ENCODE measurements at places on chromosomes 3 and 15.

GRCh38 chr3:152100491-152101132 lies 168.1 kb upstream of the MBNL1 start:
- no peak for DNase-seq

GRCh38 chr3:112739252-112739965 lies 98.5 kb upstream of the CCDC80 start:
- DNase-seq = no peak

DNA sequence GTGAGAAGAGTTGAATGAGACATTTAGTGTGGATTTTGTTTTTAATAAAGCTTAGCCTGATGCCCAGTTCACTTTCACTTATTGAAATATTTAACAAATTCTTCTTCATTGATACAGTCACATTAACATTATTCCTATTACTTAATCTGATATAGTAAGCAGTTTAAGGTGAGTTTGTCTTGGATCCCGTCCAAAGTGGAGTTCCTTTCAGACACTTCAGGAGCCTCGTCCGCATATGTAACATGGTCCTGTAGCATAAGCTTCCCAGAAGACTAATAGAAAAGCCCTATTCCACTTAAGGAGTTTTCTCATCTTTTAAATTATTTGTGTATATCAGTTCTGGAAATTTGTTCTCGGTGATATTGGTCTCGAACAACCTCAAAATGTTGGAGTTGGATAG lies 39.7 kb upstream of the MLF1 start:
- no peak for DNase-seq

DNA sequence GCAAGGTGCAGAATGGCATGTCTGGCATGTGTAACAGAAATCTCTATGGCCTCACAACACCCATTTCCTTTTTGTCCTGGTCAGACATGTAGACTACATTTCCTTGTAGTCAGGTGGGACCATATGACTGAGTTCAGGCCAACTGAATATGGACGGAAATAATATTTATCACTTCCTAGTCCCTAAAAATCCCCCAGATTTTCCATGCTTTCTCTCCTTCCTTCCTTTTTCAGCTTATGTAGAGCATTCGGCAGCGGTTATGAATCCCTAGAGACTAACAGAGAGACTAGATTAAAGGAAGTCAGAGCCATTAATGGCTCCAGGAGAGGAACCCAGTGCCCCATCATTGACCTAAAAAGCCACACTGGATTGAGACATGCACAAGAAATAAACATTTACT lies 35.8 kb downstream of the SLC9A9 start:
- DNase-seq = peak; percentile 34

- DNase-seq = no peak
Observed at GRCh38 chr3:71562938-71563337, 20.6 kb downstream of the FOXP1 start.

GRCh38 chr15:71226536-71227455 lies 111.5 kb downstream of the THSD4 start:
- no peak for DNase-seq

DNA sequence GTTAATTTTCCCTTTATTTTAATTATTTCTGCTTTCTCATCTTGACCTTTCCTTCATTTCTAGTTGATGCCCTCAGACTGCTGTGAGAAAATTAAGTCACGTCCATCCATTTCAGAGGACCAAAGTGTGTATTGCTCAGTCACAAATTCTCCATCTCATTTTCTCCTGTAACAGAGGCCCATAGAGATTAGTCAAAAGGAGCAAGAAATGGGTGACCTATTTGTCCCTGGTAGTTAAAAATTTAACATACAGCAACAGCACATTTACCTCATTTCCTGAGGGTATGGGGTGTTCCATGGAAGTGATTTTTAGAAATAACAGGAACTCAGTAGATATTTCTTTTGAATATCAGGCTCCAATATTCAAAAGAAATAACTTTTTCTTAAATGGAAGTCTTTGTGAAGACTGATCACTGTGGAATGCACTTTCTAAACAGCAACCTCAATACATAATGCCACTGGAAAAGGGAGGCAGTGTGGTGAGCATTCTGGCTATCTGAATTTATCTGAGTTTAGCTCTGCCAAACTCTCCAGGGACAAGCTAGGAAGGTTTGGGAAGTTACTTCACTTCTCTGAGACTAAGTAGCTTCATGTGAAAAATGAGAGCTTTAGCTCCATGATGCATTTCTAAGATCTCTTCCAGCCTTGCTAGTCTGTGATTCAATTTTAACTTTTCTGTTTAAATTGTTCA lies 808.2 kb downstream of the SQOR start:
- no peak for DNase-seq

DNA sequence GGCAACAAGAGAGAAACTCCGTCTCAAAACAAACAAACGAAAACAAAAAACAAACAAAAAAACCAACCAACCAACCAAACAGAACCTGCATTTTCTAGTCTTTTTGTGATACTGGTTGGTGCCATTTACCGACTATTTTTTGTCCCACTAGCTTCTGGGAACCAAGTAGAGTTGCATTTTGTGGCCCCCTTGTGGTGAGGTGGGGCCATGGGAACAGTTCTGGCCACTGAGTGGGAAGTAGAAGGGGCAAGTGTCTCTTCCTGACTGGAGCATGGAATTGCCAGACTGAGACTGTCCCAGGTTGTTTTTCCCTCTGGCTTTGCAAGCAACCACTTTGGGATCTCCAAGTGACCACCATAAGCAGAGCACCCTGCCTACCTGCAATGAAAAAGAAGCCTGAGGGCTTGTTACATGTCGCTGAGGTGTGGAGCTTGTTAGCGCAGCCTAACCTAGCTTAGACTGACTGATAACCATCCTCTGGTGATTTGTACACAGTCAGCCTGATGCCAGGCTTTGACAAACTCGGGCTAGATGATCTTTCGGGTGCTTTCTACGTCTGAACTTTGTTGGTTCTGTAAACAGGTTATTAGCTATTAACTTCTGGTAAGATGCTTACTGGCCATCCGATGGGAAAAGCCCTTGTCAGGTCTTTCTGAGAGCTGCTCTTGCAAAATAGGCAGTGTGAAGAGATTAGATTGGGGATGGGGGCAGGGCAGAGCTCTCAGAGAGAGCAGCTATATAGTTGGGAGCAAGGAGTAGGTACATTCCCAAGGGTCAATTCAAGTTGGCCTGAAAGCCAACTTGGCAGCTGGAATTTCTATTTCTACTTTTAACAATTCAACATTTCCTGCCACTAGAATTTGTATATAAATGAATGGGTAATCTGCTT lies 172.2 kb downstream of the SSR3 start:
- DNase-seq = peak; percentile 71

GRCh38 chr15:73959012-73959581 lies 32.8 kb downstream of the LOXL1 start:
- DNase-seq = no peak

DNA sequence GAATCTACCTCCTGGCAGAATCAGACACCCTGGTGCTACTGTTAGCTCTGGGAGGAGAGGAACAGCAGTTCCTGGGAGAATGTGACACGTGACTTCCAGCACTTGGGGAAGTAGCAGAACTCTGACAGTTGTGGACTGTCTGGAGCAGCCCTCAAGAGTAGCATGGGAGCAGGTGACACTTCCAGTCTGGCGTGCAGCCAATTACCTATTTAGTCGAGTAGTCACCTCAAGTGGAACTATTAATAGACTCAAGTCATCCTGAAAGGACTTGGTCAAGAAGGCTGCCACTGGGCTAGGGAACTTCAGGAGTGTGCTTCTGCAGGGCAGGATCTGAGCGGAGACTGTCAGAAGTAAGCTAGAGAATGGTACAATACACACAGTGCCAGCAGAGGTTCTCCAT lies 62.3 kb downstream of the MTHFS start:
- DNase-seq = no peak

GRCh38 chr3:144263706-144264105 lies 292.1 kb downstream of the DIPK2A start:
- no peak for DNase-seq

- DNase-seq = peak; percentile 52
Observed at GRCh38 chr15:65824031-65824743, 32.1 kb upstream of the DENND4A start.

Data from inflammatory macrophage treated with lipopolysaccharide for 1 hour (primary cell).